ENCODE measurements at places on chromosomes 11 and 22. TPM values are rescaled to one million over a fixed set of nuclear protein-coding genes. Genes with fewer than 3 reads are reported as not detected.

DNA sequence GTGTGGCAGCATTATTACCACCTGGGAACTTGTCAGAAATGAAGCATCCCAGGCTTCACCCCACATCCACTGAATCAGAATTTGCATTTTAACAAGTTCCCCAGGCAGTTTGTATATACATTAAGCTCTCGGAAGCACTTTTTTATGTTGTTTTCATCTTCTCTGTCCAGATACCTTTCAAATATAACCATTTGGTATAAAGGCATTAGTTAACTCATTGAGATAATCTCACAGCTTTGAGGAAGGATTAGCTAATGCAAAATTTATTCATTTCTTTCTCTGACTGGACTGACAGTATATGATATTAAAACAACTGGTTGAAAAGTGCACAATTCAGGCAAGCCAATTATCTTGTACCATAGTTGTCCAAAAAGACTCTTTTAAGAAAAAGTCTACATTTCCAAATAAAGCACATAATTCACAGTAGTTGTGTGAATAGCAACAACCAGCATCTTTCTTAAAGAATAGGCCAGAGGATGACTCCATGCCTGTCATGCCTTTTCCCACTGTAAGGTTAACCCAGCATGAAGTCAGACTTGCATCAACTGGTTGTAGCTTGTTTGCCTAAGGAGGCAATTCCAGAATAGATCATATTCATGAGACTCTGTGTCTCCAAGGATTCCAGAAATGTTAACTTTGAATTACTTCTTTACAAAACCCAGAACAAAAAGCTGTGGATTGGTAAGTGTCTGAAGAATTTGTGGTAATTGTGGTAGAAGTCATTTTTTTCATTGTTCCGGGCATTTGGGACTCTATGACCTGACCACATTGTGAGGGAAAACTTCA is 254.3 kb upstream of the SESN3 start:
- no peak for DNase-seq

DNA sequence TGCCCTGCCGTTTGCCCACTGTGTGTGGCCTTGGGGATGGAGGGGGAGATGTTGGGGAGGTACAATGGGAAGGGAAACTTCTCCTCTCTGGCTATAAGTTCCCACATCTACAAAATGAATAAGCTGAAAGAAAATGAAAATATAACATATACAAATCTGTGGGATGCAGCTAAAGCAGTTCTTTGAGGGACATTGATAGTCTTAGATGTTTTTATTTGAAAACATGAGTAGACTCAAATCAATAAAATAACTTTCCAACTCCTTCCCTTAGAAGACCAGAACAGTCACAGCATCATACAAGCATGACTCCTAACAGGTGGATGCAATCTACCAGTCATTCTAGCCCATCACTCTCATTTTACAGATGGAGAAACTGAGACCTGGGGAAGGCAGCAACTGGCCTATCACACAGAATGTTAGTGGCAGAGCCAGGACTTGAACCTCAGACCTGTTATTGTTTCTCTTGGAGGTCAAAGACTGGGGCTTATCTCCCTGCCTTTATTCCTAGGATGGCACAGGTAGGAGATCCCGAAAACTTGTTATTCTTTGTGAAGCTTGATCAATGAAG is 25.2 kb upstream of the CCDC86 start:
- no peak for DNase-seq

- DNase-seq, result no peak
These were observed 346 bp upstream of the ALG9 start for GRCh38 chr11:111871693-111872161.

DNA sequence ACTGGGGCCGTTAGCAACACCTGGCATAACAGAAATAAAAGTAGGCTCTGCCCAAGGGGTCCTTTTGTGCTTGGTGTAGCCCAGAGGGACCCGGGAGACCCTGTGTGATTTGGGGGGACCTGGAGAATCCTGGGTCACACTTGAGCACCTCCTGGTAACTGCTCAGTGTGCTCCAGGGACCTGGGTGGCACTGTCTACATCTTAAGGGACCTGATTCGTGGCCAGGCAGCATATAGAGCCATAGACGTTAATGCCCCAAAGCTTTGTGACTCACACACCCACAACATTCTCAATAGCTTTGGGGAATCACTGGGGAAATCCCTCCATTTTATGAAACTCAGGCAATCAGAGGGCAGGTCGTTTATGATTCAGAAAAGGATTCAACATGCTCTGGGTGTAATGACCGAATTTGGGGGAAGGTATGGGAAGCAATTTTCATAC is 3.6 kb upstream of the IGF2 start:
- no peak for DNase-seq

- no peak for DNase-seq
These were observed 29.4 kb upstream of the LYVE1 start for GRCh38 chr11:10597877-10598351.

GRCh38 chr11:92812841-92813240 is 156.6 kb upstream of the MTNR1B start:
- DNase-seq, result no peak

- DNase-seq, result no peak
These were observed 182.0 kb downstream of the CWF19L2 start for GRCh38 chr11:107275632-107276031.

GRCh38 chr22:28896611-28897010 is 13.2 kb downstream of the ZNRF3 start:
- no peak for DNase-seq

- no peak for DNase-seq
These were observed 86.0 kb downstream of the PPP6R3 start for GRCh38 chr11:68546555-68546954.

DNA sequence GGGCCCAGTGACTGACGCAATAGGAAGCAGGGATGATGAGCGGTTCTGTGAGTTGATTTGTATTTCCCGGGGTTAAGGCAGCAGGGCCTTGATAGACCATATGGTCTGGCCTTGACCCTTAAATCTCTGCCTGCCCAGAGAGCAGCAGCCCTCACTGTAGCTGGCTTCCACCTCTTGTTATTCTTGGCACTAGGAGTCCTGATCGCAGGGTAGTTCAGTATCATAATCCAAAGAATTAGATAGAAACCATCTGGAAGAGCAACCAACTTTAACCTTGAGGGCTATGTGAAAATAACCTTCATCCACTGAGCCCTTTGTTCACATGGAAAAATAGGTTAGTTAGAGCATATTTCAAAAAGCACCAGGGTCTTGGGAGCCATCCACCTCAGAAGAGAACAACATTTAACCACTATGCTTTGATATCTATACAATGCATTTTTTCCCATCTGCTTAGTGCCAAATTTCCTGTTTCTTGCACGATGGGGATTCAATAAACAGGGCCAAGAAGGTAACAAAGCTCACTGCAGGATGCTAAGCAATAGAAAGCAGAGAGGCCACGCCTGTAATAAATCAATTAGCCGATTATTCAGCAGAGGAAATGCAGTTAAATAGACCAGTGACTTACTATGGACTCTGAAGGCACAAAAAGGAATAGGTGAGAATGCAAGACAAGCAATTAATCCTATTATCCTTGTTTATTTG is 761.3 kb downstream of the OPCML start:
- no peak for DNase-seq

DNA sequence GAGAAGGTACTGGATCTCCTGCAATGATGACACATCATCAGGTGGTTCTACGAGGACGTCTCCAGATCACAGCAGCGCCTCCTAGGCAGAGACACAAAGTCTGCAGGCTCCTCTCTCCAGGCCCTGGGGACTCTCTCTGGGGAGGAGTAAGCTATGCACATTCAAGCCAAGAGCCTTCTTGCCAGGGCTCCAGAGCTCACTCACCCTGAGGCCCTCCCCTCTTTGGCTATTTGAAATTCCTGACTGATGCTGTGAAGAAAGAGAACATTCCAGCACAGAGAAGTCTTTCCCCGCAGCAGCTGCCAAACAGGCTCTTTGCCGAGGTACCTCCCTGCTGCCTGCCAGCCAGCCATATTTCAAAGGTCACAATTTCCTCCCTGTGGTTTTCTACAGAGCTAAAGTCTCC is 204.9 kb downstream of the CSNK2A3 start:
- DNase-seq, result peak; percentile 84

- DNase-seq, result no peak
These were observed 23.1 kb upstream of the CAPRIN1 start for GRCh38 chr11:34028425-34028824.

DNA sequence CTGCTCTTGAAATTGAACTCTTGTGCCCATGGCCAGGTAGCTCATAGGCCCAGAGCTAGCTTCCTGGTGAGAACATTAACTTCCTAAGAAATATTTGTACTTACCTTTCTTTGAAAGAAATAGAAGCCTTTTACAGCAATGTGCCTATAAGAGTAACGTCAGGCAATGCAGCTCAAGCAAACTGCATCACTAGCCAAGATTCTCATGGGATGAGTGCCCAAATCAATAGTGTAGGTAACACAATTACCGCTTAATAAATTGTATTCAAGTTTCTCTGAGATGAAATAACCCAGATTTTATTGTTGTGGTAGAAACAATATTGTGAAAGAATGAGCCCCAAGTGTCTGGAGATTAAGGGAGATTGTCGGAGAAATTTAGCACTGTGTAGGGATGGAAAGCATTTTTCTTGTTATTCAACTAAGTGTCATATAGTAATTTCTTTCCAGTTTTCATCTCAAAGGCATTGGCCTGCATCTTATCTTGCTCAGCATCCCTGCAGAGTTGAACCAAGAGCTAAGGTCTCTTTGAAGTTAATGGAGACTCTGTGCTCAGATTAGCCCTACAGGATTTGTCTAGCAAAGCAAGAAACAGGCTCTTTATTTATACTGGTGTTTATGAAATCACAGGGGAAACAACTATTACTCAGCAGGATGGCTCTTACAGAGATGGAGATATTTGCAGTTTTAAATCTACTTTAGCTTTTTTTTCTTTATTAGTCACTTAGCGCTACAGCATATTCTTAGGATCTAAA is 321.0 kb upstream of the PDGFD start:
- no peak for DNase-seq

DNA sequence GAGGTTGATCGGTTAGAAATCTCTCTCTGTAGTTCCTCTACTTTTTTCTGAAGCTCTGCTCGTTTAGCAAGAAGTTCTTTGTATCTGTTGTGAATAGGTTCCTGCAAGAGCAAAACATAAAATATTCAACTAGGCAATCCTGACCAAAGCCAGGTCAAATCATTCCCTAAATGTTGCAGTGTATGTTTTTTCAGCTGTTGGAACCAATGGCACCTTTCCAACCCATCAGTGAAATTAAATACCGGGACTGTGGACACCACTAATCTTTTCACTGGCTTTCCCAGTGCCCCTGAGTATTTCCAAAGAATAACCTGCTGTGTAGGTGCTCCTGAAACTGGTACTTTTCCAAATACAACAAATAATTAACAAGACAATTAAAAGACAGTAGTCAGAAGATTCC is 45.1 kb downstream of the CEP57 start:
- no peak for DNase-seq

DNA sequence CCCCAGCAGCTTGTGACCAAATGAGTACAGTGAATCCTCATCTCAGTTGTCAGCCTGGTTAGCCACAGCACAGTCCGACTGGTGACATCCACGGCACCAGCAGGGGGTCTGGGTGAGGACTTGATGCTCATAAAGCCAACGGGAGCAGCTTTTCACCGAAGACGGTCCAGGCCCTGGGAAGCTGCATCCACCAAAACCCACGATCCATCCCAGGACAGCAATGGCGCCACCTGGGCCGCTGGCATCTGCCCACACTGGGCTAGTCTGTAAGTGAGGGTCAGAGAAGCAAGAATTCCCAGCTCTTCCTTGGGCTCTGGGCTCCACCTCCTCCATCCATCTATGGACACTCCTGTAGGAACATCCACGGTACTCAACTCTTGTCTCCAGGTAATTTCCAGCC is 25.1 kb upstream of the FXYD6 start:
- DNase-seq, result no peak

- DNase-seq, result no peak
These were observed 25.8 kb downstream of the TNRC6B start for GRCh38 chr22:40203572-40203971.

DNA sequence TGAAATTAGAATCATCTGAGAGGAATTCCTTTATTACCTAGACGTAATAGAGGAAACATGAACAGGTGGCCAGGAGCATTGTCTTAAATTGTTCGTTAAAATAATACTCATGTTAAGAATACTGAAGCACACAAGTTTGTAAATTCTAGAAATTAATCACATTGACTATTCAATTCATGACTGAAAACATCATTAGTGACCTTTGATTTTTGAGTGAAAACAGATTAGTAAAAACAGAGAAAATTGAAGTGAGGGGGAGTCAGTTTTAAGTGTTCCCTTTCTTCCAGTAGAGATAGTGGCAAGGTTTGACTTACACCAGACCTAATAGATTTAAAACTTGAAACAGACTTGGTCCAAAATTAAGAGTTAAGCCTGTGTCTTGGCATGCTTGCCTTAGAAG is 1.4 kb downstream of the ZFP91 start:
- DNase-seq, result no peak

GRCh38 chr11:30128269-30128932 is 102.4 kb upstream of the FSHB start:
- no peak for DNase-seq

DNA sequence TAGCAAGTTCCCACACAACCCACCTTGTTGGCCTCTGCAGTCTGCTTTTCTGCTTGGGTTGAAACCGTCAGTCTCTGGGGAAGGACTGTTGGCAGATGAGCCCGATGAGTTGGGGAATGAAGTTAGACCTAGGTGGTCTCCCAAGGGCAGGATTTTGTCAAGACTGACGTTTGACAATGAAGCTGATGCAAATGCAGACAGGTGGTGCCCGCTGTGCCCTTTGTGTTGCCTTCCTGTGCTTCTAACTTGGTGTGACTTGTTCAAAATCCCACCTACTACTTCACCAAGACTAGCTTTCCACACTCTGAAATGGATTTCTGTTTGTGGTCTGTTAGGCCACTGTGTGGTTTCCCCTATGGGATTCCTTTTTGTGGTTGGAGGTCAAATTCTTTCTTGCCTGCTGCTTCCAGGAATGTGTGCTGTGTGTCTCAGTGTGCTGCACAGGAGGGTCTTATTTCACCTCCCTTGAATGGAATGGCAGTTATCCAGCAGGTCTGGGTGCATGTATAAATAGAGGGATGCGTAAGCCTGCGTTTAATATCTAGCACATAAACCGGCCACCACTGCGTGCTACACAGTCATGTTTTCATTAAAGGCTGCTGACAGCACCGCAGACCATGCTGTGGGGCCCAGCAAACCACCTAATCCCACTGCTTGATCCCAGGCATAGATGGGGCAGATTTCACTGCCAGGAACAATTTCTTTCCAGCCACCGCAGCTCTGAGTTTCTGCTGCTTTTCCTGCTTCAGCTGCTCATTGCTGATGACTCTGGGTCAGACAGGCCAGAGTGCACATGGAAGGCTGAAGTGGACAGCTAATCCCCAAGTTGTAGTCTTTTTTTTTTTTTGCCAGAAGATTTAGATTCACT is 44.8 kb downstream of the ADAMTS8 start:
- no peak for DNase-seq

Gene LINC01488
- 0.13 TPM for total RNA-seq

Gene SYNGR1
- 38.6 TPM for total RNA-seq

Gene CD3G
- total RNA-seq, result 4.3 TPM

Gene KDM4E
- not detected for total RNA-seq

Gene FAM118A
- total RNA-seq, result 17.7 TPM

Gene SEC14L2
- total RNA-seq, result 1.6 TPM

Gene HMOX1
- total RNA-seq, result 4.2 TPM

Gene FOLR2
- total RNA-seq, result 9.6 TPM

Gene MIAT
- 0.12 TPM for total RNA-seq

Gene ST14
- 2.0 TPM for total RNA-seq

Gene DEFB131B
- total RNA-seq, result not detected

Gene OAF
- 39.1 TPM for total RNA-seq

Gene LTBP3
- total RNA-seq, result 88.9 TPM
